Stimulated activated naive CD4-positive, alpha-beta T cell (primary cell): ENCODE measurements at places on chromosomes 3 and 15.

DNA sequence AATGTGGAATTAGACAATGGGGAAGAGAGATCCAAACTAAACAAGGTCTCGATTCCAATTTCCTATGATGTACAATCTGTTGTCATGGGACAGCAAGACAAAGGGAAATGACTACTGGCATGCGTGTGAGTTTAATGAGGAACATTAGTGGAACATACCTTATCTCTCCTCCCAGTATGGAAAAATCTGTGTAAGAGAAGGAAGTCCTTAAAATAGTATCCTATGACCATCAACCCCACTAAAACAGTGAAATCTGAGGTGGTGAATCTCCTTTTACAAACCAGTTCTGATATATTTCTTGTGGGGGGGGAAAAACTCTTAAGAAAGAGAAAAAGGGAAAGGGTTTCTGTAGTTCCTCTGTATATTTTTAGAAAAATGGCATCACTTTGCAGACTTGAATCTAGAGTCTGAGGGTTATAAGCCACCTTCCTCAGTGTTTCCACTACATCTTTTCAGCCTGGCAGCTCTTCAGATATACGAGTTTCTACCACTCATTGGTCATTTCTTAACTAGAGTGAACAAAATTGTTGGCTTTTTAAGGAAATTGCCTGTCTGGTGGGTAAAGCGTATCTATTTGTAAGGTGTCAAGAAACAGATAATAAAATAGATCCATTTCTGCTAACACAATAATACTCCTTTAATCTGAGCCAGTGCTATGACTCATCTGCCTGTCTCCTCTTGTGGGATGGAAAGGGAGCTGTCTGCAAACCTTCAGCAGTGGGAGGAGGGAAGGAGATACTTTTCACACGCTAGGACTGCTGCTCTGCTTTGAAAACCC lies 3.0 kb upstream of the TNFAIP8L3 start:
- no peak for DNase-seq

- DNase-seq = no peak
These were observed 30.9 kb downstream of the DAG1 start for GRCh38 chr3:49500732-49501609.

- DNase-seq = no peak
These were observed 71.8 kb downstream of the IL5RA start for GRCh38 chr3:3038201-3038991.

DNA sequence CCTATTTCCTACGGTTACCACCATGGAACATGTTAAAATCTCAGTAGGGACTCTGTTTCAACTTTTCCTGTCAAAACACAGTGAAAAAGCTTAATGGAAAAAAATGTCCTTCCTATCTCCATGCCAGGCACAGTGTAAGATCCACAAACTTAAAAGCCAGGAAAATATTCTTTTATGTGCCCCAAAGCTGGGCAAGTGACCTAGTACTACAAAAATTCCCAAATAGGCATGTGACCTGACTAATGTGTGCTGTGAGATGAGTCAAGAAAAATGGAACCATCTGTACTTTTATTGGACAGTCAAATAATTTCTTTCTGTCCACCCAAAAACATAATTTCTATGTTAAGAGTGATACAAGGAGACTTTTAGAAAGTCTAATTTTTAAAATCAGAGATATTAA lies 406.0 kb downstream of the ZBTB20 start:
- DNase-seq = no peak

DNA sequence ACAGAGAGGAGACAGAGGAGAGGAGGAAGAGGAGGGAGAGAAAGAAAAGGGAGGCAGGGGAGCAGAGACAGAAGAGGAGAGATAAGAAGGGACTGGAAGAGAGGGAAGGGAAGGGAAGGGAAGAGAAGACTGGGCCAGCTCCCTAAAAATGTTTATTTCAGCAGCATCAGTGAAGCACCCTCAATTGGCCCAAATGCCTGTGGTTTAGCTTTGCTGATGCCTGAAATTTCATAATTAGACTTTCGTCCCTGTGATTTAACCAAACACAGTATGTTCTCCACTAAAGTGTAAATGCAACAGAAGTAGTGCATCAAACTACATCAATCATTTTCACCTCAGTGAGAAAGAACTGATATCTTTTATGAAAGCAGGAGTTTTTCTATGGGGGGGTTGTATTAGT lies 55.9 kb downstream of the NOX5 start:
- no peak for DNase-seq
